Spinal cord (tissue), 10 donors: ENCODE measurements at places on chromosomes 3 and 15.

DNA sequence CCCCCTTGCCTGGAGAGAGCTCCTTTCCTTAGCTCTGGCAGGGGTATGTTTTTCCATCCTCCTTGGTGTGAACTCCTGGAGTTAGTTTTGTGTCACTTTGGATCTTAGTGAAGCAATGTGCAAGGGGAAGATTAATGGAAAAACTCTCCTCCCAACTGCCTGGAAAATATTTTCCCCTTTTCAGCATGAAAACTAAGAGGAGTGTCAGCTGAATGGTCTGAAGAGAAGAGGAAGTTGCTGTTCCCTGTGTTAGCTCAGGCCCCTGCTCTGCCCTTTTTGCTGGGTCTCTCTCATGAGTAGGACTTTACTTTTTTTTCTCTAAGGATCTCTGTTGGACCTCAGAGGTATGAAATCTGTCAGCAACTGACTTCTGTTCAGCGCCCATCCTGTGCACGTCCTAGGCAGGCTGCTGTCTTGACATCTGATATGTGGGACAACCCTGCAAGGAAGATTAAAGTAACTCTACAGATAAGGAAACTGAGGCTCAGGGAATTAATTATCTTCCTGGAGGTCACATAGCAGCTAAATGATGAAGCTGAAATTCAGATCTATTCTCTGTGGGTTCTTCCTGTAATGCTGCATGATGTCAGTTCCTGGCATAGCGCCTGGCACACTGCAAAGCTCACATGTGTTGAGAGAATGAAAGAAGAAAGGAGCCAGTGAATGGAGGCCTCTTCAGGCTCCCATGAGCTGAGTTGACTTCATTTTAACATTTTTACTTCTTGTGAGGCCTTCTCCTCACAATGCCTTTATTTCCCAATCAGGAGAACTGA lies 109.7 kb upstream of the GALNT15 start:
- DNase-seq: no peak

GRCh38 chr15:35545824-35546510 lies at the start of gene DPH6:
Gene DPH6, minus strand, starts transcription at chr15:35546165. Its CDS starts 24 bp downstream, at chr15:35546141.
- peak; percentile 79 for DNase-seq

DNA sequence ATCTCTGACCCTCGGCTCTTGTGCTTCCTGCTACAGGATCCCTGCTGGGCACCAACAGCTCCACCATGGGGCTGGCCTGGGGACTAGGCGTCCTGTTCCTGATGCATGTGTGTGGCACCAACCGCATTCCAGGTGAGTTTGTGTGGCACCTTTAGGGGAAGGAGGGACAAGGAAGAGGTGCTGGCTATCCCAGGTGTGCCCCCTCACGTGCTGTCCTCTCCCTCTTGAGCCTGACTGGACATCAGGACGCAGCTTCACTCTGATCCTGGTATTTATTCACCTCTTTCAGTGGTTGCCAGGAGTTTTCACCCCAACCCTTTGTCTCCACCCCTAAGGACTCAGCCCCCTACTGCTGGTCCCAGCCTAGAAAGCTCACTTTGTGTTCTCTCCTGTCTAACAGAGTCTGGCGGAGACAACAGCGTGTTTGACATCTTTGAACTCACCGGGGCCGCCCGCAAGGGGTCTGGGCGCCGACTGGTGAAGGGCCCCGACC lies 960 bp downstream of the THBS1 start:
- DNase-seq: no peak

DNA sequence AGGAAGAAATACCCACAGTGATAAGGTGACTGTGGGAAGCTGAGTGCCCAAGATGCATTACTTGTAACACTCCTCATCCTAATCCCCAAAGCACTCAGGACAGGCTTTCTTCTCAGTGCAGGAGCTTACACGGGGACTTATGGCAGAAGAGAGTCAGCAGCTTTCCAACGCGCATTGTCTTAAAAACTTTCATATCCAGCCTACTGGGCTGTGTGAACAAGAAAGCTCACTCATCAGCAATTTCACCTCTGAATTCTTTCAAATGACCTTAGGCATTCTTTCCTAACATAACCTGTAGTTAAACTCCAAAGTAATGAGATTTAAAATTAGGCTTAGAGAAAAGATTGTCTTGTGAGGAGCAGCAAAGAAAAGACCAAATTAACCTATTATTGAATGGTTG lies 132.3 kb downstream of the KCNAB1 start:
- no peak for DNase-seq
